ENCODE measurements at places on chromosomes 4 and X.

GRCh38 chrX:130170752-130171445, 863 bp upstream of the RAB33A start:
- no peak for DNase-seq

GRCh38 chr4:29079260-29079659, 1640.9 kb upstream of the PCDH7 start:
- no peak for DNase-seq

GRCh38 chrX:1673337-1673736, 58.5 kb downstream of the ASMT start:
- peak; percentile 29 for DNase-seq

DNA sequence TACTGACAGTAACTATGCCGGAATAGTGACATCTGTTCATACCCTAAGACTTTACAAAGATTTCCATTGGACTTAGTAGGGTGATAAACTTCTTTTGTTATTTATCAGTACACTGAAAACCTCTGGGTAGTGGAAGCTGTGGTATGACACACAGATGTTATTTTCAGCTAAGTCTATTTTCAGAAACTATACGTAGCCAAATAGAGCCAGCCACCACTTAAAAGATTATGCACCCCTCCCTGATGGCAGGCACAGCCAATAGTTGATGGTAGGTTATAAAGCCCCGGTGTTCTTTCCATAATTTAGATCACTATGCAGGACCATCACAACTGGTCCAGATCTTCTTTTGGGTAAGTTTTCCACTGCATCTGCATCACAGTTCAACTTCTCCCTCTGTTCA, 1603.2 kb upstream of the PABPC4L start:
- no peak for DNase-seq

GRCh38 chr4:126007142-126007541, 692.4 kb downstream of the FAT4 start:
- no peak for DNase-seq

DNA sequence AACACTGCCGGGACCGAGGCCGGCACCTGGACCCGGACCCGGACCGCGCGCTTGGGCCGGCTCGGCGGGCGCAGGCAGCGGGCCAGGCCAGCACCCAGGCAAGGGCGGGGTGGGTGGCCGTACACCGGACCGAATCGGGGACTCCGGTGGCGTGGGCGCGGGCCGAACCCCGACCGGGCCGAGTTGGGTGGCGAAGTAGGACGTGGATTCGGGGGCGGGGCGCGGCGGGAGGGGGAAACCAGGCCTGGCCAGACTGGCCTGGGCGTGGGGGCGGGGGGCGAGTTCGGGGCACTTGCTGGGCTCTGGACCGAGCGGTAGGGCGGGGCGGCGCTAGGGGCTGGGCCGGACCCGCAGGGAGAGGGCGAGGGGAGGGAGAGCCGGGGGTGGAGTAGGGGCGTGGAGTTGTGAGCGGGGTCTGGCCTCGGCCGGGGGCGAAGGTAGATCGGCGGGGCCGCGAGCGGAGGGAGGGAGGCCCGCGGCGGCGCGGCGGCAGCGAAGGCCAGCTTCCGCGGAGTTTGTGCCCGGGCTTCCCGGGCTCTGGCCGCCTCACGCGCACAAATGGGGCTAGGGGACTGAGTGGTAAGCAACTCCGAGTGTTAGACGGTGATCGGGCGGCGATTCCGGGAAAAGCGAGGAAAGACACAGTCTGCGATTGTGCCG, 1.8 kb upstream of the BCORL1 start:
- no peak for DNase-seq
